CD4-positive, alpha-beta T cell treated with Interleukin-15 for 1 hour (primary cell): ENCODE measurements at places on chromosomes 11 and 22.

GRCh38 chr11:86919557-86920210 lies 35.5 kb downstream of the FZD4 start:
- no peak for DNase-seq

DNA sequence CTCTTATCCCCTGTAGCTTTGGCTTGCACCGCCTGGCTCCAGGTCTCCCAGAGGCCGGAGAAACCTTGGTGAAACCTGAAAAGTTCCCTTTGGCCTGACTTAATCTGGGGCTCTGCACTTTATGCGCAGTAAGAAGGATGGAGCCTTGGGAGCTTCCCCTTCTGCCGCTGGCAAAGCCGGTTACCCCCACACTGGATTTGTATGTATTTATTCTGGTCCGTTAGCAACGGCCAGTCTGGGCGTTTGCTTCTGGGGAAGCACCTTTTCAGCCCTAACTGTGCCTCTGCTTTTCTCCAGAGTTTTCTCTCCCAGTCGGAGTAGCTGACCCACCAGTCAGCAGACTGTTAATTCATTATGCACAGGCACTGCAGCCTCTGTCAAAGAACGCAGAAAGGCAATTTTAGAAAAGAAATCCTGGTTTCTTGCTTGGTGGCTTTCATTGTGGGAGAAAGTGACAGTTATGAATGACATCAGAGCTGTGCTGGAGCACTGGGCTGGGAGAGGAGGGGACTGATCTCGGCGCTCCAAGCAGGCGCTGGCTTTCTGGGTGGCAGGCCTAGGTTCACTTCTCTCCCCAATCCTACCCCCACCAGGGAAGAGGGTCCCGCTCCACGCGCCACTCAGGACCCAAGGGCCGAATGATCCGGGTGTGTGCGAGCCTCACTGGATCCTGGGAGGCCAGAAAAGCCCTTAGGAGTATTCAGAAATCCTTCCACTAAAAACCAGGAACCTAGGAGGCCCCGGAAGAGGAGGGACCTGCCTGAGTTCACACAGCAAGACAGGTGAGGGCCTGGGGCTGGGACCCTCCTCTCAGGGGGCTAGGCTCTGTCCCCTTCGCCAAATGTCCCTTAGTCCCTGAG lies 70.2 kb downstream of the RTL6 start:
- no peak for DNase-seq

DNA sequence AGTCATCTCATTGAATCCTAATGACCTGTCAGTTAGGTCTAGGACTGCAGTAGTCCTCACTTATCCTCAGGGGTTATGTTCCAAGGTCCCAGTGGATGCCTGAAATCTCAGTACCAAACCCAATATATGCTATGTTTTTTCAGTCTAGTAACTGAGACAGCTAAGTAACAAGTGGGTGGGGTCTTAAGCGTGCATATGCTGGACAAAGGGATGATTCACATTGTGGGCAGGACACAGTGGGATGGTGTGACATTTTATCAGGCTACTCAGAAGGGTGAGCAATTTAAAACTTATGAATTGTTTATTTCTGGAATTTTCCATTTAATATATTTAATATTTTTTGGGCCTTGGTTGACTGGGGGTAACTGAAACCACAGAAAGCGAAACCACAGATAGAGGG lies 29.0 kb downstream of the DDX10 start:
- DNase-seq: no peak

DNA sequence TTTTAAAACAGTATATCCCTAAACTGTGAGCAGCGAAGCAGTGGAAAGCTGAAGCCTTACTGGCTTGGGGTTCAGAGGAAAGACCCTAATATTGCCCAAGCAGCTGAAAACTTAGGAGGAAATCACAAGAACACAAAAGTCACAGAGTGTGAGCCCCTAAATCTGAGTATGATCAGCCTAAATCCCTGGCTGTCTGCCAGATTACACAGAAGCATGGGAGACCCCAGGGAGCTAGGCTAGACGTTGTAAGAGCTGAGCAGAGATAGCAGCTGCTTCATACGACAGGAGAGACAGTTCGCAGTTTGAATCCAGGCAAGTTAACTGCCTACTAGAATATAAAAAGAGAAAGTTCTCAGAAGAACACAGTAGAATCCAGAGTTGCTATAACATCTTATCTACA lies 81.2 kb downstream of the PACS1 start:
- DNase-seq: no peak

DNA sequence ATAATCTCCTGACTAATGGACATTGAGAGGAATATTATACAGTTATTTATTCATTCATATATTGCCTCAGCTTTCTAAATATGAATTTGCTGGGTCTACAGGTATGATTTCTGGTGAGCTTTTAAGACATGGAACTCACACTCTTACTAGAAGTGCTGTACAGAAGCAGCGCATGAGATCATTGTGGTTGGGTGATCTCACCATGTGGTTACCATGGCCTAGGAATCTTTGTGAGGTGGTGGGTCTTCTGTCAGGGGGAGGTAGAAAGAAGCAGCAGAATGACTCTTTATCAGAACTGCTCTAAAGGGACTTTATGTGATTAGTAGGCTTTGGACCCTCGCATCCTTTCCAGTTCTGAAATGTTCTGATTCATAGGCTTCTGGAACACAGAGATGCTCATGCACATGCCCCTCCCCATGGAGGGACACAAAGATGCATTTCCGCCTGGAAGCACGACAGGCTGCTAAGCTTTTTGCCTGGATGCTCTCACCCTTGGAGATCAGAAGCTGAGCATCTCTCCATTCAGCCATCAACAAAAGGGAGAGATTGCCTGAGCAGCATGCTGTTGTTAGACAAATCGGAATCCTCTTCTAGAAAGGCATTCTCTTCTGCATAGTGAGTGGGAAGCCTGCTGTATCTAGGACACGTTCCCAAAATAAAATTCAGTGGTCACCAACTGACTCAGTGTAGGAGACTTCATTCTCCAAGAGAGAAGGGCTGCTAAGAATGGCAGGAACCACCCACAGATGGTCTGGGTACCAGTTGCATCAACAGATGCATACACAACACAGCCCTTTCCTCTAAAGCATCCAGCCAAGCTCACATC lies 51.3 kb downstream of the KIRREL3 start:
- no peak for DNase-seq

DNA sequence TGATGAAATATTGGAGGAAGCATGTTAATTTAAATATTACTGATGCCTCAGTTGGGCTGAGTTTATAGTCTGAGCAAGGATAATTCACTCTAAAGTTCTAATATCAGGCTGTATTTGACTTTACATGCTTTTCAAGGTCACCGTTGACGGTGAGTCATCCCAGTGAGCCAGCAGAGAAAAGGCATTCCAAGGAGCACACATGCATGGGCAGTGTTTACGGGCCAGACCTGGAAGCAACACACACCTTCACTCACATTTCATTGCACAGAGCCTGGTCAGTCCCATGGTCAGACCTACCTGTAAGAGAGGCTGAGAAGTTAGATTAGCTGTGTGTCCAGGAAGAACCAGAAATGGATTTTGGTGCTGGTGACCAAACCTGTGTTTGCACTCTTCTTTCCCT lies 53.5 kb downstream of the COMMD9 start:
- DNase-seq: no peak

DNA sequence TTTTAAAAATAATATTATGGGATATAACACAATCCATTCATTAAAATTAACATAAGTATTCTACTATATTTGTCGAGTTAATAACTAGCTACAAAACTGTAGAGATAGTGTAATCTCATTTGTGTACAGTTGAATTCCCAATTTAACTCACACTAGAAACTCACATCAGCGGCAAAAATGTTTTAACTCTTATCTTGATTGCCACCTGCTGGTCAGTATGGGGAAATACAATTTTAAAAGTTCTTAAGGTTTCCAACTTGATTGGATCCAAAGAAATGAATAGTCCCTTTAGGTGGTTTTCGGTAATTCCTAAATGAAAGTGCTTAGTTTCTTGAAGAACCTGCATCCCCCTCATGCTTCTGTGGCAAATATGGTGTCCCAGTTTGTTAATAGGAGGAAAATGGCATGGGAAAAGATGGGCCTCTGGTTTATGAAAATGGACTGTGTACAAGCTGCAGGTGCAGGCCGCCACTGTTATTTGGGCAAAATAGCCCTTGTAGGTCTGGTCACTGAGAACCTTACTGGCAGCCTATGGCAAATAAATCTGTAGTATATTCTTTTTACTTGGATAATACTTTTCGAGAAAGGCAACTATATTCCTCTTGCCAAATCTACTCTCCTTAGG lies 33.7 kb upstream of the SLC17A6 start:
- no peak for DNase-seq

DNA sequence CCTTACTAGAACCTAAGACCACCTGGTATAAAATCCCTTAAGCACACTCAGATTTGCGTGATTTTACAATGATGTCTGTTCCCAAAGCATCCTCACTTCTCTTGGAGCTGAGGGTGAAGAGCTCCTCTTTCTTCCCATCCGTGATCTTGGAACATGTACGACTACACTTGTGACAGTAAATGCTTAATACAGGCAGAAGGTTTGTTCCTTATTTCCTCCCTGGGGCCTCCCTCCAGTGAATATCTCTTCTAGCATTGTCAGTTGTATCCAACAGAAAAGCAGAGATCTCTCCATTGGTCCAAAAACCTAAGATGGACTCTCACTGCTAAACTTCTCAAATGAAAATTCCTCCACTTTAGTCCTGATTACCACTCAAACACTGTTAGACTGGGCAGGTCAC lies 103.6 kb upstream of the VPREB1 start:
- no peak for DNase-seq

- no peak for DNase-seq
Measured at GRCh38 chr11:92739491-92739890, 230.0 kb upstream of the MTNR1B start.

GRCh38 chr11:35165423-35166368 lies 26.7 kb downstream of the CD44 start:
- DNase-seq: peak; percentile 96

DNA sequence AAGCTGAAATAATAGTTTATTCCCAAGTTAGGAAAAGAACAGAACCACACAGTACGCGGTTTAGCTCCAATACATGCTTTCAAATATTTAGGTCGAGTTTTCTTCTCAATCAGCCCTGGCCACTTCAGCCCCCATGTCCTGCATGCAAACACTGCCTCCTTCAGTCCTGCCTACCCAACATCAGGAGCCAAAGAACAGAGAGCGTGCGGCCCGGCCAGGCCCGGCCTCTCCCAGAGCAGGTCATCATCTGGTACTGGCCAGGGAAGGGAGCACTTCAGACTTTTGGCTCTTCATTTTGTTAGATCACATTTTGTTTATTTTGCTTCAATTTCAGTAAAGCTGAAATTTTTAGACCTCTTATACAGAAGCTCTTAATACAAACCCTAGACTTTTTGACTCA lies 6.7 kb downstream of the BRD1 start:
- no peak for DNase-seq

DNA sequence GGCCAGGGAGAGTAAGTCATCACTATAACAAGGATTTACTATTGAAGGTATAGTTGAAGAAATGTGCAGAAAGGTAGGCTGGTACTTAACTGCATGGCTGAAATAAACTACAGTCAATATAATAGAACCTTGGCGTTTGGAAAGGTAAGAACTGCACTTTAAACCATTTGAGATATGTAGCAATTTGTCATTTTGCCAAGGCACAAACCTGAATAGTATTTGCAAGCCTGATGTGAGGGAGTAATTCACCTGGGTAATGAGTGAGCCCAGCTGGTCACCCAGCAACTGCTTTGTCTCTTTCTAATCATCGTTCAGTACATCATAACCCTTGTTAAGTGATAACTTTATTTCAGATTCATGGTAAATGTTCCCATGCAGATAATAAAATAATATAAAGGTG lies 62.3 kb upstream of the SCUBE2 start:
- DNase-seq: no peak

- peak; percentile 85 for DNase-seq
Measured at GRCh38 chr22:29072193-29072978, 449 bp upstream of the KREMEN1 start.

DNA sequence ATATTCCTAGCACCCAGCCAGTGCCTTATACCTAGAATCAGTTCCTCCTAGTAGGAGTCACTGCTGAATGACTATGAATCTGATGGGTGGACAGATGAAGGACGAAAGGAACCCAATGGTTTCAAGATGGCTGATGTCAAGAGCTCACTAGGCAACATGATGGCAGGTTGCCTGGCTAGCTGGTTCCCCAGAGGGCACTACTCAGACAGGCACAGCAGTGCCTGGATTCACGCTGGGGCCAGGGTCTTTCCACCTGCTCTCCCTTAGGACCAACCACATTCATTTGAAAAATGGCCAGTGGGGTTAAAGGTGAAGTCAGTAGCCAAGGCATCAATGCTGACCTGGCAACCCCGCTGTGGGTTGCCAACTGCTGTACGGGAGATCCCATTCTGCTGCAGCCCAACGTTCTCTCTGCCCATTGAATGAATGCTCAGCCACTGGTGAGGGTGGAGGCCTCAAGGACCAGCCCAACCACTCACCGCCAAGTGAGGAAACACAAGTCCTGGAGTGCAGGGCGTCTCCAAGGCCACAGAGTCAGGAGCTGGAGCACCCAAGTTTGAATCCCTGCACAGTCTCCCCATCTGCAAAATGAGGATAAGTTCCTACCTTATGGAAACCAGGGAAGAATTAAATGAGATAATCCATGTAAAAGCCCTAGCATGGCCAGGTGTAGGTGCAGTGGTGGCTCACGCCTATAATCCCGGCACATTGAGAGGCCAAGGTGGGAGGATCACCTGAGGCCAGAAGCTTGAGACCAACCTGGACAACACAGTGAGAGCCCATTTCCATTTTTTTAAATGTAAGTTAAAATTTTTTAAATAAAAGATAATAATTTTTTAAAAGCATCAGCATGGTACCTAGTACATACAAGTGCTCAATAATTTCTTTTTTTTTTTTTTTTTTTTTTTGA lies 12.4 kb downstream of the MYH9 start:
- DNase-seq: no peak

GRCh38 chr22:20576445-20576816 lies 69.0 kb downstream of the MED15 start:
- DNase-seq: no peak

DNA sequence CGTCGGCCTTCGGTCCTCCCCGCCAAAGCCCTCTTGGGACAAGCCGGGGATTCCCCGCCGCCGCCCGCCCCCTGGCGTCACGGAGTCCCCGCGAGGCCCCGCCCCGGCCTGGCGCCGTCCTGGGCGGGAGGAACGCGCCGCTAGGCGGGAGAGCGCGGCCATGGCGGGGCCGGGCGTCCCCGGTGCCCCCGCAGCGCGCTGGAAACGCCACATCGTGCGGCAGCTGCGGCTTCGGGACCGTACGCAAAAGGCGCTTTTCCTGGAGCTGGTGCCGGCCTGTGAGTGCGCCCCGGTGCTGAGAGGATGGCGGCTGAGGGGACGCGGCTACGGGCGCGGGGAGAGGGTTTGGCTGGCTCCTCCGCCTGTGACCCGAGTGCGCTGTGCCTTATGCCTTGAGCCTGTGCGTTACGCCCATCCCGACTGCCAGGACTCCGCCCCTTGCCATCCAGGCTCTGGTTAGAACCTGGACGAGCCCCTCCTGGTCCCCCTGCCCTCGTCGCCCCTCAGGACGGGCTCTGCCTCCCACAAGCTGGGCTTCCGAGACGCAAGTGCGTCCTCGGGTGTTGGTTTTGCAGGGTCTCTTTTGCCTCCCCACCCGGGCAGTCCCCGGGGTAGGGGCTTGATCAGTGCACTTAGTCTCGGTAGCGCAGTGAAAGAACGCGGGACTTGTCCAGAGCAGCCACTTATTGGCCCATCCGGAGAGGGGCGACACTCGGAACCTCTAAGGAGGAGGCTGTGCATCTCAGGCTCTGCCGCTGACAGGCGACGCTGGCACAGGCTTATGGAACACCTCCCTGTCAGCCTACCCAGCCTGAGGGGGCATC lies at the start of gene ATG16L2:
Gene ATG16L2 (plus strand): TSS at position 126 of the 824 bp plus-strand sequence. CDS start 35 bp downstream, at position 161.
- DNase-seq: peak; percentile 87

- DNase-seq: no peak
Measured at GRCh38 chr11:128985880-128986279, 43.2 kb upstream of the TP53AIP1 start.
